ENCODE measurements at places on chromosomes 3 and 15.

DNA sequence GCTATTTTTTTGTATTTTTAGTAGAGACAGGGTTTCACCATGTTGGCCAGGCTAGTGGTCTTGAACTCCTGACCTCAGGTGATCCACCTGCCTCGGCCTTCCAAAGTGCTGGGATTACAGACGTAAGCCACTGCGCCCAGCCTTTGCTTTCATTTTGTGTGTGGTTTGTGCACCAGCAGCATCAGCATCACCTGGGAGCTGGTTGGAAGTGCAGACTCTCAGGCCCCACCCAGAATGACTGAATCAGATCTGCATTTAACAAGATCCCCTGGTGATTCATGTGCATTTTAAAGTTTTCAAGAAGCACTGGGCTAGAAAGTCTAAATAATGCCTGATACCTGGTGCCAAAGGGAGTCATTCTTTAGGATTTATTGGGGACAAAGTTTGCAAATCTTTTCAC lies 73.4 kb upstream of the BNIP2 start:
- peak; percentile 11 for DNase-seq

DNA sequence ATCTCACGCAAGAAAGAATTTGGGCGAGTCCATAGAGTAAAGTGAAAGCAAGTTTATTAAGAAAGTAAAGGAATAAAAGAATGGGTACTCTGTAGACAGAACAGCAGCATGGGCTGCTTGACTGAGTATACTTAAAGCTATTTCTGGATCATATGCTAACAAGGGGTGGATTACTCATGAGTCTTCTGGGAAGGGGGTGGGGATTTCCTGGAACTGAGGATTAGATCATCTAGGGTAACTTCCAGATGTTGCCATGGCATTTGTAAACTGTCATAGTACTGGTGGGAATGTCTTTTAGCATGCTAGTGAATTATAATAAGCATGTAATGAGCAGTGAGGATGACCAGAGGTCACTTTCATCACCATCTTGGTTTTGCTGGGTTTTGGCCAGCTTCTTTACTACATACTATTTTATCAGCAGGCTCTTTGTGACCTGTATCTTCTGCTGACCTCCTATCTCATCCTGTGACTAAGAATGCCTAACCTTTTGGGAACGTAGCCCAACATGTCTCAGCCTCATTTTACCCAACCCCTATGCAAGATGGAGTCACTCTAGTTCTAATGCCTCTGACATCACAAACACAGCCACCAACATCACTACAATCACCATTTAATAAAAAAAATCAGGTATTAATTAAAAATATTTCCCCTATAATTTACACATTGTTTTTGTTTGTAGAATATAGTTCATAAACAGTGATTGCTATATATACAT lies 890.7 kb upstream of the EPHA6 start:
- DNase-seq = peak; percentile 6

- DNase-seq = no peak
These were observed 62.9 kb upstream of the LRRFIP2 start for GRCh38 chr3:37237252-37237651.

DNA sequence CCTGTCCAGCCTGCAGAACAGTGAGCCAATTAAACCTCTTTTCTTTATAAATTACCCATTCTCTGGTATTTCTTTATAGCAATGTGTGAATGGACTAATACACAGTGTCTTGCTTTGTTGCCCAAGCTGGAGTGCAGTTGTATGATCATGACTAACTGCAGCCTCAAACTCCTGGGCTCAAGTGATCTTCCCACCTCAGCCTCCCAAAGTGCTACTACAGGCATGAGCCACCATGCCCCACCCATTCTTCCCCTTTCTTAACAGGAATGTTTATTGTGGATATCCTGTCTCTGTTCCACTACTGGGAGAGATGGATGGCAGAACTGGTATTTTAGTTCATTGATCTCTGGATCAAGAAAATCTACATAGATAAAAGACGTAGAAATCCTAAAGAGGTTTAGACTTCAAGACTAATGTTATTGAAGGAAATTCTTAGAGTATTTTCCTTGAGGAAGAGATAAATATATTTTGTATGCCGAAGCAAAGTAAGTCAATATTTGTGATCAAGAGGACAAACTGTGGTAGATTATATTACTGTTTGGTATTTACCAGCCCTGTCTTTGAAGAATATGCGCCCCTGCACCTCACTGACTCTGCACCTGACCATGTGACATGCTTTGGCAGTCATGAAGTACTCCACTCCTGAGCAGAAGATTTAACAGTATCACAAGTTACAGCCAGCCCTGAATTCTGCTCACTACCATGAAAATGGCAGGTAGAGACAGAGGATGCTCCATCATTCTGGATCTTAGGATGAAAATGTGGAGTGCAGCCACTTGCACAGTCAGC lies 42.9 kb downstream of the UACA start:
- DNase-seq = no peak

DNA sequence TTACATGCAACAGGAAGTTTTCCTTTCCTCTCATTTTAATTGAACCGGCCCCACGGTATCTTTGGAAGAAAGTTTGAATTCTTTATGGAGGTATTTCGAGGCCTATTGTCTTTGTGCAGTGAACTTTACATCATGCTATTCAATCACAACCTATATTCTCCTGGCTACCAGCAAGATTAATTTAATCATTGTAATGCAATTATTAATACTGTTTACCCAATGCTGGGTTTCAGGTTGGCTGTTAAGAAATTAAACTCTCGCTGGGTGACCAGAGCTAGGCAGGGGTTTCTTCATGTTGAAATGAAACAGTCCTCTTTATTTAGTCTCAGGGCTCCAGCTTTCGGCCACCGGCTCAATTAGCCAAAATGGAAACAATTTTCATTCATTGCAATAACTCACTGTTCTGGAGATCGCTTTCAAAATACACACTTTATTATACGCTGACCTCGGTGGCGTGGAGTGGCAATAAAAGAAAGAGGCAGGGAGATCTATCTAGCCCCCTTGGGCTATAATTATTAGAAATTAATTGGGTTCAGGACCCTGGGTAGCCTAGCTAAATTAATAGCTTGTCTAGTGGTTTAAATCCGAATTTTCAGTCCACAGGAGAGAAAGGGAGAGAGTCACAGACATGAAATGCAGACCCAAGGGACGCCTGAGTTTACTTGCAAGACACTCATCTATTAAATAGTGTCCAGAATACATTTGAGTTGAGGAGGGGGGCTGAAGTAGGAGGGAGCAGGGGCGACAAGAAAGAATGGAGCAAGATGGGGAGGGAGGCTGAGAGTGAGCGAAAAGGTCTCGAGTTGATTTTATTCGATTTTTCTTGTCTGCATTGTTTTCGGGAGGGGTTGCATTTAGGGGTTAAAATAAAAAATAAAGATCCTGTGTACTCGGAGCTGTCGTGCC lies 3.9 kb upstream of the MECOM start:
- no peak for DNase-seq

- DNase-seq = no peak
These were observed 10.0 kb upstream of the EHD4 start for GRCh38 chr15:41982133-41982930.

DNA sequence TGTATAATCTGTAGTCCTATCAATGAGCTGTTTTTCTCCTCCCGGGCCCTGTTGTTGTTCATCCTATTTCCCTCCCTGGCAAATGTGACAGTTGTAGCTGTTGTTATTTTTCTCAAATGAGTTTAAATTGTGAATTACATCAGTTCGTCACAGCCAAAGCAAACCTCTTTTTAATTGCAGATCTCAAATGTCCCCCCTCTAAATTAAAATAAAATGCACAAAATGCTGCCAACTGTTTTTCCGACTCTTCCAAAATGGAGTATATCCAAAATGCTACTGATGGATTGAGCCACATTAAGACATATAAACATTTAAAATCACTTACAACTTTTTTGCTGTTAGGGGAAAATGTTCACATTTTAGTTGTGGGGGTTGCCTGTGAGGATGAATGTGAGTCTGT lies 29.8 kb upstream of the SUCLG2 start:
- no peak for DNase-seq

DNA sequence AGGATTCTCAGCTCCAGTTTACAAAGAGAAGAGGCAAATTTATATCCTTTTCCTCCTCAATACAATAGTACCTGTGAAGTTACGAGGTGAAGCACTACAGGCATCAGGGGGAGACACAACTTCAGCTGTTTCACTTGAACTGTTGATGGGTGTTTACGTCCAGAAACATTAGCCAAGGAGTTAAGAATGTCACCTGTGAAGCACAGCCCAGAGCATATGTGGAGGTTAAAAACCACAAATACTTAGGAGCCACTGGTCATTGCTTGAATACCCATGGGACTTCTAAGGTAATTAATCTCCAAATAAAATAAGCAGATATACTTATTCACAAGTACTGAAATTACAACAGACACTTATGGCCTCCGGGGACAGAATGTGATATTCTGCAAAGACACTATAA lies 246.5 kb downstream of the ULK4 start:
- DNase-seq = no peak

DNA sequence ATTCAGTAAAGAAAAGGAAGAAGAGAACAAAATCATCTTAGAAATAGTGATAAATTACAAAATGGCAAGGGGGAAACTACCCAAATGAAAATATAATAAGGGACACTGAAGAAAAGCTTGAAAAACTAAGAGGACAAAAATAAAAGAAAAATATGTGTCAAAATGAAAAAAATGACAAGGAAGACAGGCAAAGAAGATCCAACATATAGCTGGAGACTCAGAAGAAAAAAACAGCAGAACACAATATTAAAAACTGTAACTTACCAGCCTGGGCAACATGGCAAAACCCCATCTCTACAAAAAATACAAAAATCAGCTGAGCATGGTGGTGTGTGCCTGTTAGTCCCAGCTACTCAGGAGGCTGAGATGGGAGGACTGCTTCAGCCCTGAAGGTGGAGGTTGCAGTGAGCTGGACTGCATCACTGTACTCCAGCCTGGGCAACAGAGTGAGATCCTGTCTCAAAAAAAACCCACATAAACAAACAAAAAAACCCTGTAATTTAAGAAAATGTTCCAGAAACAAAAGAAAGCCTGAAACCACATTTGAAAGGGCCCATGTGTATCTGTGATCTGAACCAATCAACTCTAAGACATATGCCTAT lies 93.2 kb downstream of the ANO10 start:
- no peak for DNase-seq

DNA sequence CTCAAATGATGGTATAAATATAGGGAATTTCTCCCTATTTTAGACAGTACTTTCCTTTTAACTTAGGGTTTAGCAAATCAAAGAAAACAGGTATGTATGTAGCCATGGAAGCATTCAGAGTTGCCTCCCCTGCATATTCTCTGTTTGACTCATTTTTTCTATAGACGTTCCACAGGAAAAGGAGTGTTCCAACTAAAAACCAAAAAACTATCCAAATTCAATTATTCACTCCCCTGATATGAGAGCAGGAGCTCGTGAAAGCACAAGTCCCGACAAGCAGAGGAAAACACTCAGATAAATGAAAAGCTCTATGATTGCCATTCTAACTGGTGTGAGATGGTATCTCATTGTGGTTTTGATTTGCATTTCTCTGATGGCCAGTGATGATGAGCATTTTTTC lies 119.5 kb downstream of the FRMD5 start:
- no peak for DNase-seq

DNA sequence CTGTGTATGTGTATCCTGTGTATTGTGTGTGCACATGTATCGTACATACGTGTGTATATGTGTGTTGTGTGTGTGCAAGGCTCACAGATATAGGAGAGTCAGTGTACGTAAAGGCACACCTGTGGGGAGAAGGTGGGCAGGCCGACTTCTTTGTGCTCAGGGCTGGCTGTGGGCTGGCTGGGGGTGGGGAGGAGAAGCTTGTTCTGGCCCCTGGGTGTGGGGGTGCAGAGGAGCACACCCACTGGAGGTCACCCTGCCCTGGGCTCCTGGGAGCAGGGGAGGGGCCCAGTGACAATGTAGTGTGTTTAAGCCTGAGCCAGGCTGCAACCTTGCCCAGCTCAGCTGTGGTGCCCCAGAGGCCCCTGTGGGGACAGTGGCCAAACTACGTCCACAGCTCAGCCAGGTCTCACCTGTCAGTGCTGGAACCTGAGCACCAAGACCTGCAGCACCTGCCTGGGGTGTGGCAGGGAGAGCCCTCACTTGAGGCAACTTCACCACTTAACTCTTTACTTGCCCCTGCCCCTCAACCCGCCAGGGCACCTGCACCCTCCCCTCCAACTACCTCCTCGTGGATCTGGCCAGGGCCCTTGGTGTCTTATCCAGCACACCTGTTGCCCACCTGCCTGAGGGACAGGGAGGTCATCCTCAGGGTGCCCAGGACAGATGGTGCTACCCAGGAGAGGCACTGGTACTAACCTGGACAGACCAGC lies 2.6 kb upstream of the HHATL start:
- no peak for DNase-seq

DNA sequence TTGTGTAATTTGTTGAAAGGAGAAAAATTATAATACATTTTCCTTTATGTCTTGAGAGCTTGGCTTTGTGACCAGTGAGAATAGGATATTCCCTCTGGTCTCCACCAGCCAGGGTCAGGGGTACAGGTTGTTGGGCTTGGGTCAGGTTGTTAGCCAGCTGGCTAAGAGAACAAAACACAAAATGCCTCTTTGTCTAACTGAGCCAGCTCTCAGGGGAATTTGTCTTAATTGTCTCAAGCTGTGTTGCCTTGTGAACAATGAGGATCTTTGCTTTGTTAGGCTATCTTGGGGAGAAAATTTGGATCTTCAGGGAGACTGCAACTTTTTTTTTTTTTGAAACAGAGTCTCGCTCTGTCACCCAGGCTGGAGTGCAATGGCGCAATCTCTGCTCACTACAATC lies 17.7 kb upstream of the GK5 start:
- DNase-seq = peak; percentile 5

DNA sequence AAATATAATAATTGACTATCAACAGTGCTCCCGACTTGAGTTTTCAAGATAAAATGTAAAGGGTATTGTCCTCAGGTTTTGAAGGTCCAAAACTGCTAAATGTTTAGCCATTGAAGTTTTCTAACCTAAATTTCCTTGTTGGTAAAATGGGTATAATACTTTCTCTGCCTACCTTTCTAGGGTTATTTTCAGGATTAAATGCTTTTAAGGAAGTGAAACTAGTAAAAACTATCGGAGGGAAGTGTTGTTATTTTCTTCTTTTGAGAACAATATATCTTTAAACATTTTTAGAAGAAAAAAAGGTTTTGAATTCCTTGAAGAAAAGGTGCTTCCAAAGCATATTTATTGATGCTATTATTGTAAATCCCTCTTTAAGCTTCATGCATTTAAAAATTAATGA lies 67.3 kb downstream of the FILIP1L start:
- no peak for DNase-seq

- DNase-seq = no peak
These were observed 46.4 kb upstream of the PGPEP1L start for GRCh38 chr15:99054025-99054387.

GRCh38 chr3:45964139-45964538 lies 20.9 kb downstream of the CXCR6 start:
- no peak for DNase-seq

GRCh38 chr15:41507820-41508290 lies 5.8 kb downstream of the LTK start:
- DNase-seq = no peak

GRCh38 chr3:139954146-139954860 lies 19.3 kb downstream of the CLSTN2 start:
- no peak for DNase-seq

DNA sequence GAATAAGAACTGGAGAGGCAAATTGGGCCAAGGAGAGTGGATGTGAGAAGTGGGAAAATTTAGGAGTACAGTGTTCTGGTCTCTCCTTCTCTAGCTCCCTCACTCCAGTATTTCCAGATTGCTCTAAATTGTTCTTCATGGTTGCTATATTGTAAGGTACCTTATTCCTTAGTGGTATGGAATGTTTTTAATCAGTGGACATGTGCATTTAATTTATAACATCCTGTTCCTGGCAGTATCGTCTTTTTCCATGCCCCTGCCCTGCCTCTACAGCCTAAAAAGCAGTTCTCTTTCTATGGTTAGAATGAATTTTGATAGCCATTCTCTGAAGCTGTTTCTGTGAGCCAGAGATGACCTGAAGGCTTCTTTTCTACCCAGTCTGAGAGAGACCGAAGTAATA lies 180.5 kb downstream of the TCF12 start:
- no peak for DNase-seq

Measured in ELF-1 (cell line).